ENCODE measurements at places on chromosomes 6 and 20.

GRCh38 chr6:126117251-126117650 is 130.9 kb downstream of the TRMT11 start:
- DNase-seq = no peak
- no peak overlapping the region for H3K4me3 ChIP-seq
- H3K4me1 ChIP-seq = no peaks in the 10 kb centered on the region
- H3K36me3 ChIP-seq = no peaks in the 10 kb centered on the region

DNA sequence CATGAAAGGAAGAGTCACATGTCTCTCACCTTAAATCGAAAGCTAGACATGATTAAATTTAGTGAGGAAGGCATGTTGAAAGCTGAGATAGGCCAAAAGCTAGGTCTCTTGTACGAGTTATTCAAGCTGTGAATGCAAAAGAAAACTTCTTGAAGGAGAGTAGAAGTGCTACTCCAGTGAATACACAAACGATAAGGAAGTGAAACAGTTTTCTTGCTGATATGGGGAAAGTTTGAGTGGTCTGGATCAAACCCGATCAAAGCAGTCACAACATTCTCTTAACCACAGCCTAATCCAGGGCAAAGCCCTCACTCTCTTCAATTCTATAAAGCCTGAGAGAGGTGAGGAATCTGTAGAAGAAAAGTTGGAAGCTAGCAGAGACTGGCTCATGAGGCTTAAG is 1.9 kb upstream of the TPD52L1 start:
- no peaks in the 10 kb centered on the region for H3K27me3 ChIP-seq
- H3K36me3 ChIP-seq = no peaks in the 10 kb centered on the region
- DNase-seq = no peak
- H3K4me1 ChIP-seq = 0 out of 2 replicates have a peak, but pooled peaks cover 3% of the 10 kb centered on the region
- no peak overlapping the region for H3K27ac ChIP-seq

GRCh38 chr6:56528412-56528841 is 114.3 kb downstream of the DST start:
- H3K4me3 ChIP-seq = no peak overlapping the region
- H3K4me1 ChIP-seq = peaks cover 15% of the 10 kb centered on the region
- peaks cover 34% of the 10 kb centered on the region for H3K36me3 ChIP-seq
- no peaks in the 10 kb centered on the region for H3K27me3 ChIP-seq
- H3K27ac ChIP-seq = no peak overlapping the region

- H3K4me1 ChIP-seq = peaks cover 1% of the 10 kb centered on the region
- DNase-seq = peak; percentile 96
- H3K4me3 ChIP-seq = peak within 1 kb of the TSS; percentile 89
Observed at GRCh38 chr6:31795616-31796298, at the start of gene VARS1. Gene VARS1 (minus strand): TSS chr6:31795752. CDS start chr6:31795217, 535 bp downstream.

GRCh38 chr6:24455061-24455460 is 34.3 kb downstream of the GPLD1 start:
- H3K27me3 ChIP-seq = no peaks in the 10 kb centered on the region
- H3K4me1 ChIP-seq = no peaks in the 10 kb centered on the region
- no peak overlapping the region for H3K4me3 ChIP-seq
- DNase-seq = no peak
- no peak overlapping the region for H3K27ac ChIP-seq
- H3K36me3 ChIP-seq = no peaks in the 10 kb centered on the region

DNA sequence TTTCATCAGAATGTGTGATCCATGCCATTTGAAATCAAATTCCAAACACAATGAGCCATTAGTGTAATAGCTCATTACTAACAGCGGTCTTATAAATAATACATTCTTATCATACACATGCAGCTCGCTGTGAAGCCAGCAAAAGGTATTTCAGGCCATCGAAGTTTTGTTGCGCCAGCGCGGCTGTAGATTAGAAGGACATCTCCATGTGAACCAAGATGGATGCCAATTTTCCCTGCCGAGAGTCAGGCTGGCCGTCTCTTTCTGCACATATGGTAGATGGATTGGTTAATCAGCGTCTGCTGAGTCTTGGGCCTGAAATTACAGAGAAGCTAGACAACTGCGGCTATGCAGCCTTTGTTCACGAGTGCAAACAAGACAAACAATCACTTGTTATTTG is 44.1 kb downstream of the CFAP61 start:
- H3K4me3 ChIP-seq = no peak overlapping the region
- no peak for DNase-seq
- H3K27ac ChIP-seq = no peak overlapping the region

- no peak overlapping the region for H3K27ac ChIP-seq
- no peak for DNase-seq
- no peaks in the 10 kb centered on the region for H3K36me3 ChIP-seq
- no peaks in the 10 kb centered on the region for H3K4me1 ChIP-seq
- no peak overlapping the region for H3K4me3 ChIP-seq
Observed at GRCh38 chr6:150256618-150257272, 112.1 kb upstream of the IYD start.

- no peak for DNase-seq
- H3K4me3 ChIP-seq = peak overlapping the region; percentile 86
- H3K27ac ChIP-seq = peak overlapping the region; percentile 77
- H3K4me1 ChIP-seq = no peaks in the 10 kb centered on the region
- H3K36me3 ChIP-seq = peaks cover 4% of the 10 kb centered on the region
- peaks cover 5% of the 10 kb centered on the region for H3K27me3 ChIP-seq
Observed at GRCh38 chr20:43667341-43668132, 623 bp downstream of the MYBL2 start.

DNA sequence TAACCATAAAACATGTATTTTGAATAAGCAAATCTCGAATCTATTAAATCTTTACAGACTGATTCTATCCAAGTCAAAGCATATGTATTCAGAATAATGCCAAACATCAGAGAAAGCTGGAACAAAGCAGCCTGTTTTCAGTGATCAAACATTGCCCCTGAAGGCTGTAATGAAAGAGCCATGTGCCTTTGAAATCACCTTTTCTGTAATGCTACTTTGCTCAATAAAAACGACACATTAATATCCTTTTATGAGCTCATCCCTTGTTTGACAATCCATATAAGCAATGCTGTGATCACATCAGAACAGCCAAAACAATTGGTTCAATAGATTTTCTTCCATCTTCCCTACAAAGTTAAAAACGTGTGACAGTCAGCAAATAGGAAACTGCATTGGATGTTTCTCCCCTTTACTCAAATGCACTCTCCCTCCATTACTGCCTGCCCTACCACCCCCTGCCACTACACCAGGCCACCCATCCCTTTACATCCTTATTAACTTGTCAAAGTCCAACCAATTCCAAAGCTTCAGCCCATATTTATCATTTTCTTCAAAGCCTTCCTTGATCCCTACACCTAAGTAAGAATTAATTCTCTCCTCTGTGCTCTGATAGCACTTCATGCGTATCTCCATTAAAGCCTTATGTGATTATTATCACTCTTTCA is 42.0 kb downstream of the THEMIS start:
- no peak for DNase-seq
- no peaks in the 10 kb centered on the region for H3K4me1 ChIP-seq
- H3K27ac ChIP-seq = no peak overlapping the region
- no peaks in the 10 kb centered on the region for H3K36me3 ChIP-seq
